Right renal pelvis (tissue), 4 donors: ENCODE measurements at places on chromosomes 2 and 18.

- no peak for DNase-seq
Measured at GRCh38 chr2:120481446-120482194, 135.7 kb downstream of the INHBB start.

DNA sequence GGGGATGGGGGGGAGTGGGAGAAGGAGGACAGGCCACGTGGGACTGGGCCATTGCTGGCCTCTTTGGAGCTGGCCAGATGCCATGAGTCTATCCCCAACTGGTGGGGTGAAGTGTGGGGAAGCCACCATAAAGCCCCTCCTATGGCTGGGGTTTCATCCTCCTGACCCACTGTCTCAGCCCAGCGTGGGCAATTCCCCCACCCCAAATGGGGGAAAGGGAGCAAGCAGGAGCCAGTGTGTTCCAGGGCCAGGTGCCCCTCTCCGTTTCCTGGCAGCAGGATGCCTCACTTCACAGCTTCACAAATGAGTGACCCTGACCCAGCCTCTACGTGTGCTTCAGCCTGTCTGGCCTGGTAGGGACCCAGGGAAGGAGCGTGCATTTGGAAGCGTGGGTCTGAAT lies 474.7 kb upstream of the HS6ST1 start:
- no peak for DNase-seq

DNA sequence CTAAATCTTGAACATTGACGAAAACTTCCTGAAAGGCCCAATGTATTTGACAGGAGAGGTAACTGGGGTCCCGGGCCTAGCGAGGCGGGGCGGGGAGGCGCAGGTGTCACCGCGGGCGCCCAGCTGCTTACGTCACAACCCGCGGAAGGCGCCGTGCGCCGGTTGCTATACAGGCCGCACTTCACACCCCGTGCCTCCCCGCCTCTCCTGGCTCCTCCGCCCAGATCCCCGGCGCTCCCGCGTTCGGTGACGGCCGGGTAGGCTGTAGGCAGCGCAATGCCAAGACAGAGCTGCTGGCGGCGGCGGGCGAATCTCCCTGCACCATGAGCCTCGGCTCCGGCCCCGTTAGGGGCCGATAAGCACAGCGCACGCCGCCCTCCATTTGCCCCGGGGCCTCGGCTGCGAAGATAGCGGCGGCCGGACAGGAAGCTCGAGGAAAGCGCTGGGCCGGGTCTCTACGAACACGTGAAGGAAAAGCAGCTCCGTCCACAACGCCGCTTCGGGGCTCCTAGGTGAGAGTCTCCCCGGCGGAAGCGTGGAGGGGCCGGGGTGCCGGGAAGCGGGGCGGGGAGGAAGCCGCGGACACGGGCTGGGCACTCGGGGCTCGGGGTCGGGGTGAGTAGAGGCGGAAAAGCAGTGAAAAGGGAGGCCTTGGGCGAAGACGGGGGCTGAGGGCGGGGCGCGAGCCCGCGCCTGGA lies at the start of gene RNF138:
Gene RNF138, plus strand, starts transcription at position 151 of the 698 bp plus-strand sequence. CDS start 903 bp downstream, outside the sequence.
- DNase-seq, result peak; percentile 77

- DNase-seq, result no peak
Measured at GRCh38 chr2:18357537-18357936, 202.9 kb downstream of the RDH14 start.

- DNase-seq, result no peak
Measured at GRCh38 chr2:62204998-62205496, 9.1 kb downstream of the B3GNT2 start.
